ENCODE measurements at places on chromosomes 11 and 22.
A peak's percentile ranks its signal among the peaks of the same experiment; 100 is the strongest.

GRCh38 chr11:87063982-87064381 is 26.2 kb downstream of the TMEM135 start:
- DNase-seq = no peak

DNA sequence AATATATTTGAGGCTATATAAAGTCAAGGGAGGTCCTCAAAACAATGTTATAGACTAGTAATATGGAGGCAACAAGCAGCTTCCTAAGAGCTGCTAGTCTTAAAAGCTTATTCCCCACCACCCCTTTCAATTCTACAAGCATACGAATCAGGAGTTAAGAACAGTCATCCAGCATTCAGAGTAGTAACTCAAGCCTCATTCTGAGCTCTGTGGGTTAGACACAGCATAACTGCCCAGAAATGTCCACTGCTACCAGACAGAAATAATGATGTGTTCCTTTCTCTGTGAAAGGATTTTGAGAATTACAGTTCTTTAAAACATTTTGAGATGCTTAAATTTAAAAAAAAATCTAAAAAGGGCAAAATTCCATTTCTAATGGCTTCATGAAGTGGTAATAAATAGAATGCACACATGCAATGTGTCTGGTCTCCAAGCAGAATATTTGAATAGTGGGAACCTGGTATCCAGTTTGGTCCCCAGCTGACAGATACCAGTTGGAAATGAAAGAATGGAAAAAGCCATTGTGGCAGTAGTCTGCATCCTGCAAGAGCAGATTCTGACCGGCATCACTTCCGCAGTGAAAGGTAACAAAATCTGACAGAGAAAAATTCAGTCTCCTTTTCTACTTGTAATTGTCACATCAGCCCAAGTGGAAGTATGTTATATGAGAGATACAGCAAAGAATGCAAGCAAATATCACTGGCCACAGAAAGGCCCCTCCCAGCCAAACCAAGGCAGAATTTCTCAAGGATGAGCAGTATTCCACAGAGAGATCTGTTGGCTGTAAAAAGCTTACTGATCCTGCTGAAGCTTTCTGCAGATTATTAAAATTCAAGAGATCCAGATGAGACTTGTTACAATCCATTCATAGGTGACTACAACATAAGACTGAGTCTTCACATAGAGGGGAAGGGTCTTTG is 310.8 kb upstream of the PITPNB start:
- peak; percentile 72 for DNase-seq

GRCh38 chr11:16393340-16393739 is 37.0 kb upstream of the SOX6 start:
- DNase-seq = no peak

DNA sequence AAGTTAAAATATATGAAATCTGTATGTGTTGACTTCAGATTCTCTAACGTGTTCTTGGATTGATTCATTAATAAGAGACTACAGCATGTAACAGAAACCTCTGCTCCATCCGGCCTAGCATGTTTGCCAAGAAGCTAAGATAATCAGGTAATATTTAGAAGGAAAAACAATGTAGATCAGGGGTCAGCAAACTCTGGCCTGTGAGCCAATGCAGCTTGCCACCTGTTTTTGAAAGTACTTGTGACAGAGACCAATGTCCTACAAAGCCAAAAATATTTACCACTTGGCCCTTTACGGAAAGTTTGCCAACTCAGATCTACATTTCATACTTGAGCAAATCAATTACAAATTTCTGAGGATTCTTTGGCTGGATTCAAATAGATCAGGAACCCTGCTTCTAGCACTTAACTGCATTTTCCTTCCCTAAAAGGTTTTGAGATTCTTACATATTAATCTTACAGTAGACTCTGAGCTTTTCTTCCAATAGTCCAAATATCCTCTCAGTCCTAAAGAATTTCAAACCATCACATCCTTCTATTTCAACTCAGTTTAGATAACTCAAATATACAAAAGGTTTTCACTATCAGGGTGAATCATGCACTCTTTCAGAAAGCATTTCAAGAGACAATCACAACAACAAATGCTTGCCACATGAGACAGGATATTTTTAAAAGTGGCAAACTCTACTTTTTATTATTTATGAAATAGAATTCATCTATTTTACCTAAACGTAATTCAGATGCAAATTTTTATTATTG is 29.5 kb downstream of the APOL5 start:
- DNase-seq = no peak

- no peak for DNase-seq
Measured at GRCh38 chr11:46216765-46217089, 60.7 kb upstream of the CREB3L1 start.

- no peak for DNase-seq
Measured at GRCh38 chr11:109384873-109385272, 37.1 kb upstream of the C11orf87 start.

GRCh38 chr11:65774525-65775306 is 6.1 kb downstream of the AP5B1 start:
- no peak for DNase-seq

DNA sequence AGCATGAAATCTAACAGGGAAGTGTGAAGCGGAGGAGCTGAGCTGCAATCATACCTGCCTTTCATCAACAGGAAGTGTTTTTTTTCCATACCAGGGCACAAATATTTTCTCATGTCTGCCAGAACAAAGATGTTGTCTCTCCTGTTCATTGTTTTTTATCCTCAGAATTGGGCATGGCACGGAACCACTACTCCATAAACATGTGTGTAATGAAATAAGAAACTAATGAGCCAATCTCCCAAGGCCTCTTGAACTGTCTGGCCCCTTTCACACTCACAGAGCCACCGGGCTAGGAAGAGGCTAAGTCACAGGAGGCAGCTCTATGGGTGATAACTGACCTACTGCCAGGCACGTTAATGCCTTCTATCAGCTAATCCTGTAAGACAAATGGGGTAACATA is 124.4 kb downstream of the ETS1 start:
- DNase-seq = no peak
